ENCODE measurements at places on chromosomes 1 and 21.

DNA sequence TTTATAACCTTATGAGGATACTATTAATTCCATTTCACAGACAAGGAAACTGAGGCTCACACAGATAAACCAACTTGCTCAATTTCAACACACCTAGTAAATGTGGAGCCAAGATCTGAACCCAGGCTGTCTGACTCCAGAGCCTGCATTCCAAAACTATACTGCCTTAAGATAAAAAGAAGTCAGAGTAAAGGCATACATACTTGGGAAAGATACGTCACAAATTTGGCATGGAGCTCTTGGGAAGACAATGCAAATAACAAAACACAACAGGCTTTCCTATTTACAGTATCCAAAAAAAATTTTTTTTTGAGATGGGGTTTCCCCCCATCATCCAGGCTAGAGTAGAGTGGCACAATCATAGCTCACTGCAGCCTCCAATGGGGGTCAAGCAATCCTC lies 5.9 kb downstream of the AKT3 start:
- no peak for DNase-seq

DNA sequence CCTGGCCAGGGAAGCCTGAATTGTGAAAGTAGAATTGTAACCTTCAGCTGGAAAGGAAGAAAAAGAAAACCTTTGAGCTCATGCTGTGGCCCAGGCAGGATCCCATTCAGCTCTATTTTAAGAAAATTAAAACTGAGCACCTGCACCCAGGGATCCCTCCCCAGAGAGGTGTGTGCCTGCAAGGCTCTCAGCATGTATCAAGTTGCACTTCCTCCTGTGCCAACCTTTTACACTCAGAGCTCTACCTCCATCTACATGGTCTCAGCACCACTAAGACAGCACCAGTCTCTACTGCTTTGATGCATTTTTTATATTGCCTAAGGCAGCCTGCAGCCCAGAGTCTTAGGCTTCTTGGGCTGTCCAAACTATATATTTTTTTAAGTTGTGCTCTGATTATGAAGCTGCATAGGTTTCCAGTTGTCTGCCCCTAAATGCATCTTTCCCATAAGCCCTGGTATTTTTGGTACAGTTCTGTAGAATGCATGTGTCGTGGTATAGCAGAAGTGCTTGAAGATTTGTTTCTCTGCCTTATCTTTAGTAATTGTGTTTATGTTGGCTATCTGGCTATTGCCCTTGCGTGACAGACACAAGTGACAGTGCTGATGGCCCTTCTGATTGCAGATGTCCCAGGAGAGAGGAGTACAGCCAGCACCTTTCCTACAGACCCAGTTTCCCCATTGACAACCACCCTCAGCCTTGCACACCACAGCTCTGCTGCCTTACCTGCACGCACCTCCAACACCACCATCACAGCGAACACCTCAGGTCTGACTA lies 63.1 kb downstream of the PTPRC start:
- DNase-seq: no peak

GRCh38 chr1:37995751-37996345 lies 6.0 kb upstream of the SF3A3 start:
- no peak for DNase-seq

- no peak for DNase-seq
Observed at GRCh38 chr1:209620487-209620884, 31.7 kb downstream of the LAMB3 start.

- no peak for DNase-seq
Observed at GRCh38 chr1:19310061-19310460, 1.9 kb downstream of the AKR7A2 start.

GRCh38 chr1:67827688-67828087 lies 5.6 kb downstream of the GNG12 start:
- no peak for DNase-seq

- DNase-seq: peak; percentile 15
Observed at GRCh38 chr21:34693192-34693810, 24.5 kb downstream of the CLIC6 start.

GRCh38 chr1:244860078-244860477 lies 4.3 kb downstream of the HNRNPU start:
- DNase-seq: no peak

- DNase-seq: no peak
Observed at GRCh38 chr1:54284781-54285529, 85.0 kb downstream of the MRPL37 start.

- DNase-seq: no peak
Observed at GRCh38 chr1:53310847-53311681, 16.8 kb downstream of the LRP8 start.

- DNase-seq: no peak
Observed at GRCh38 chr21:38379147-38379546, 119.1 kb downstream of the ERG start.

DNA sequence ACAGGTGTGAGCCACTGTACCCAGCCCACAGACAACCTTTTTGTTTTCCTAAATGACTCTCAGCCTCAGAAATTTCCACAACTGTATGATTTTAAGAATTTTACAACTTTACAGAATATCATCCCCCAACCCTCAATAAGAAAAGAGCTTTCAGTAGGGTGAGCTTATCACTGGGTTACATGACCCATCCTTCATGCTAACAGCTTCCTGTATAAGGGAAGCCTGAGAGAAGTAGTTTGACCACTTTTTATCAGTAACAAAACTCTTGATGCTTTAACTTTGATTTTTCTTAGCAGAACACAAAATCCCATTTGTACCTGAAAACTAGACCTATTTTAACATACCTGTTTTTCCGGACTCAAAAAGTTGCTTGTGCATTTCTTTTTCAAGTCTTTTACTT lies 9.7 kb upstream of the MYBPHL start:
- no peak for DNase-seq

GRCh38 chr1:193417403-193417802 lies 231.0 kb upstream of the B3GALT2 start:
- DNase-seq: no peak

DNA sequence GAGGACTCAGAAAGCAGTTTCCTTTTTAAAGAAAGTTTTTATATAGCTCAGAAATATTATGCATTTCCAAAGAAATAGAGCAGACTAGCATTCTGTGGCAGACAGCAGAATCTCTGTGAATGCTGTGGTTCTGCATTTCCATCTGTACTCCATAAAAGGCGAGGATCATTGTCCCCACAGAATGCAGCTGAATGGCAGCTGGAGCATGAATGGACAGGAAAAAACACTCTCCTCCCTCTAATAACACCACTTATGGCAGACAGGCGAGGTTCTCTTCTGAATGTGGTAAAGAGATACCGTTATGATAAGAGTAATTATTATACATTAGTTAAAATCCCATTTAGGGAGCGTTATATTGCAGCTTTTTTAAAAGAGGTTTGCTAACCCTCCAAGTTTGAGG lies 81.4 kb upstream of the WLS start:
- no peak for DNase-seq

- no peak for DNase-seq
Observed at GRCh38 chr21:31983120-31983519, 110.3 kb downstream of the HUNK start.

DNA sequence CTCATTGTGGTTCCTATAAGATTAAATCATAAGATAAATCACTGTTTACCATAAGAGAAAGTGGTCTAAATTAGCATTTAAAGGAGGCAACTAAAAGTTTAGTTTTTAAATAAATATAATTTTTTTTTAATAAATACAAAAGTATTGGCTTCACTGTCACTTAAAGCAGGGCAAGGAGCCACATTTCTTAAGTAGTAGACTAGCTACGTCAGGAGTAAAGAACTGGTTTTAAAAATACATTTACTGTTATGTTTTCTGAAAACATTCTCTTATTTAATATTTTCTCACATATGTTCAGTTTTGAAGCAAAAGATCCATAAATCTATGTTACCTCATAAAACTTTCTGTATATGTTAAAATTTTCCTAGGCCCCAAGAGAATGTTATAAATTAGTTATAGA lies 2.2 kb downstream of the ANGPTL1 start:
- no peak for DNase-seq

GRCh38 chr21:31781737-31782136 lies 49.8 kb upstream of the SCAF4 start:
- DNase-seq: no peak

DNA sequence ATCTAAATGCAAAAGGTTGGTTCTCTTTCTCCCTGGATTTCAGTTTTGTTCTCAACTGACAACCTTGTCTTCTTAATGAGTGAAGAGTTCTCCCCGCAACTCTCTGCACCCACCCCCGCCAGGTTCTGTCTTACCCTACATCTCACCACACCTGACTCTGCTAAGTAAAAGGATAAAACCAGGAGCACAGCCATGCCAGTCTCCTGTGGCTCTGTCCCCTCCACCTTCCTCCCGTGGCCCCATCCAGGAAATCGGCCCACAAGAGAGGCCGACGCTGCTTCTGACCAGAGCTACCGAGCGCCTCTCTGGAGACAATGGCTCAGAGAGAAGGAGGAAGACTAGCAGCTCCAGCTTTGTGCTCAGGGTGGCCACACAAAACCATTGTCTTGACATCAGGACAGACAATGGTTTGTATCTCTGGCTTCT lies 72.2 kb downstream of the PLEKHA6 start:
- DNase-seq: no peak

- DNase-seq: no peak
Observed at GRCh38 chr1:42176902-42177519, 12.5 kb upstream of the GUCA2A start.

GRCh38 chr1:222124602-222125001 lies 382.7 kb upstream of the DUSP10 start:
- no peak for DNase-seq
